ENCODE measurements at places on chromosomes 6 and 20. TPM values are rescaled to one million over a fixed set of nuclear protein-coding genes. Genes with fewer than 3 reads are reported as not detected.

DNA sequence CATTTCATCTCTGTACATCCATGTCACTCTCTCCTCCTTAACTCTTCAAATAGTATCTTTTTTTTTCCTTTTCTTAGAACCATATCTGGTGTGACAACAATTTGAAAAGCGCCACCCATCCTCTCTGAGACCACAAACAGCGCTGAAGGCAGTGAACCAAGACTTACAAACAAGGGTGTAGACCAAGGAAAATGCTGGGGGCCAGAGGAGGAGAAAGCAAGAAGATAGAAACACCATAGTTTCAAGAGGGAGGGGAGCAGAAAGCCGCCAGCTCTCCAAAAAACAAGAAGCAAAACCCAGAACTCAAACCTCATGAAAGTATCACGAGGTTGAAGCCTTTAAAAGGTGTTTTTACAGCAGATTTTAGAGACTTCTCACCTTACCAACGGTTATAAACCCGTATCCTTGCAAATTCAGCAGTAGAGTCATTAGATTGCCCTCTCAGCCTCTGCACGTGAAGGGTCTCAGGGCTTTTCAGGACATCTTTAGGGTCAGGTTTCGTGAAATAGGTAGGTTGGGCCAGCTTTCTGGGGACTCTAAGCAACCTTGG lies 13.3 kb upstream of the RIPOR2 start:
- no peak for DNase-seq

- no peak for DNase-seq
These were observed 5.9 kb downstream of the MAP7 start for GRCh38 chr6:136544326-136544725.

- DNase-seq: no peak
These were observed 539.3 kb upstream of the ID4 start for GRCh38 chr6:19297880-19298279.

The ALDH5A1 gene
- 16.7 TPM for total RNA-seq

- no peak for DNase-seq
These were observed 31.6 kb upstream of the ANKRD60 start for GRCh38 chr20:58260006-58260405.

GRCh38 chr6:136429264-136430065 lies 120.8 kb downstream of the MAP7 start:
- DNase-seq: no peak

DNA sequence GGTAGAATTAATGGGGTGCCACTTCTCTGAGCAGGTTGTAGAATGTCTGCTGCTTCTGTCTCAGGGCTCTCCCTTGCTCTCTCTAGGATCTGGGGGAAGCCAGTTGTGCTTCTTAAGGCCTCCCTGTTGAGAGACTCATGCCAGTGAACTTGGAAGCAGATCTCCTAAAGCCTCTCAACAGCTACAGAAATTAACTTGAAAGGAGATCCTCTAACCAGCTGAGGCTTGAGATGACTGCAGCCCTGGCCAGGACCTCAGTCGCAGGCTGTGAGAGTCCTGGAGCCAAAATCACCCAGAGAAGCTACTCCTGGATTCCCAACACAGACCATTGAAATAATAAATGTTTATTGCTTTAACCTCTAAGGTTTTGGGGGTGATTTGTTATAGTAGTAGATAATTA lies 180.2 kb upstream of the MARCKS start:
- no peak for DNase-seq

GRCh38 chr6:33960345-33961313 lies 156.8 kb upstream of the MLN start:
- no peak for DNase-seq

DNA sequence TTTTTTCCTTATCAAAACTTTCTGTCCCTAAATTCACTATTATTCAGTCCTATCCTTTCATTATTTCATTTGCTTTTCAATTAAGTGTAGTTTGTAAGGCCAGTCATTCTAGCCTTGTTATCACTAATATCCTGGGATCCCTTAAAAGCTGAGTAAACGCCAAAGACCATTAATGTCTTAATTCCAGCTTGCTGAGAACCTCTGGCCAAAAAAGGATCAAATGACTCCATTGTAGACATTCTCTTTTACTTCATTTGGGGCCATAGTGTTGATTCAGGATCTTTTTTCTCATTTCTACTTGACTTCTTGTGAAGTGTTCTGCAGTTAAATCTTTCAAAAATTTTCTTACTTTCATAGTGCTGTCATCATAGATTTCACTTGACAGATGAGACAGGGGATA lies 379.7 kb downstream of the LAMA2 start:
- DNase-seq: no peak

GRCh38 chr6:150229436-150230163 lies 86.8 kb downstream of the PPP1R14C start:
- DNase-seq: no peak

GRCh38 chr6:45855642-45856394 lies 159.8 kb downstream of the CLIC5 start:
- no peak for DNase-seq

DNA sequence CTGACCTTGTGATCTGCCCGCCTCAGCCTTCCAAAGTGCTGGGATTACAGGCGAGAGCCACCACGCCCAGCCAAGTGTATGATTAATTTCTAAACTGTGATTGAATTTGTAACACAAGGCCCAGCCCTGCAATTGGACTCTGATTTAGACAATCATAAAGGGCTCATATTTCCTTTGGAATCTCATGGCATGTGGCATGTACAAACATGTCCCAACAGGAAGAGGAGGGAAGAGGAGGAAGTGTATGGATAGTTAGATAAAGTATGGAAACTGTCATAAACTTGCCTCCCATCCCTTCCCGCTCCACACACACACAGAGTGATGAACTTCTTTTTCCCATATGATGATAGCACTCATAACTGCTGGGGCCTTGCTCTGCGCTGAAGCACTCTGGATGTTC lies 27.2 kb upstream of the QKI start:
- no peak for DNase-seq

DNA sequence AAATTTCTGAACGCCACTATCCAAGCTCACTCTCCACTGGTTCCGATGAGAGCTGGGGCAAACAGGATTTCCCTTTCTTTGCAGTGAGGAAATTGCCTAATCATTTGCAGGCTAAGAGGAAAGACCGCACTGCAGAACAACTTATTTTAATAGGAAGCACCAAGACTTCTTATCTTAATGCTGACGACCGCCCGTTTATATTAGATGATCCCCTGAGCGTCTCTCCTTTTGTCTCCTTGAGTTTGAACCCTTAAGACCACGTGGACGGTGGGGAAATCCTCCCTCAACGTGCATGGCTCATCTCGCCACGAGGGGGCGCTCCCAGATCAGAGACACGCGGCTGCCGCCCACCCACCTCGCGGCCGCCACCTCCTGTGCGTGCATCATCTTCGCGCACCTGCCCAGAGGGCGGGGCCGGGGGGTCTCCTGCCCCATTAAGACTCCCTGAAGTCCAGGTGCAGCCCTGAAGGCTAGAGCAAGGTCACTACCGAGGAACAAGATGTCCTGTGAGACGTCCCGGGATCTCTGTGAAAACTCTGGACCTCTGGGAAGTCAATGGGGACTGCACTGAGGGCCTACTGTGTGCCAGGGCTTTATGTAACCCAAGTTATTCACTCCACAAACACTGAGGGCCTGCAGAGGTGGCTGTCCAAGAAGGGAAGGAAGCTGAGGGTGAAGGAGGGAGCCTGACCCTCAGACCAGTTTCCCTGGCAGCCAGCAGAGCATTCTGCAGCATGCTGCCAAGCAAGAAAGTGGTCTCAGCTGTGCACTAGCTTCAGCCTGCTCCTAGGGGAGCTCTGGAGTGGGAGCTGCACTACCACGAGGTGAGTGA lies 28.1 kb downstream of the PDYN start:
- peak; percentile 86 for DNase-seq

- DNase-seq: no peak
These were observed 149.1 kb upstream of the IMPG1 start for GRCh38 chr6:76221525-76221924.

DNA sequence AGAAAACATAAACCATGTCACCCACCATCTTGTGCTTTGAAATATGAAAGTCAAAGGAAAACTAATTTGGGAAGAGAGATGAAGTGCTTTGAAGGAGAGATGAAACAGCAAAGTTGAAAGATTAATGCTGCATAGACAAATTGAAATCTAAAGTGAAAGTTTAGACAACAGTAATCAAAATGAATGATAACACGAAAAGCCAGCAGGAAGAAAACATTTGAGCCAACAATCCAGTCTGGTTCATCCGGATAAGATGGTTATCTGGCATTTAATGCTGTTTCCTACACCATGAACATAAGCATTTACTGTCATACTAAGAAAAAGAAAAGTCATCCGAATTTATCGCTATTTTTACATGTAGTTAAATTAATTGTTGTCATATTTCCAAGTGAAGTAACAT lies 595 bp downstream of the HAO1 start:
- no peak for DNase-seq

GRCh38 chr6:79713701-79714322 lies 82.7 kb downstream of the SH3BGRL2 start:
- DNase-seq: no peak

- no peak for DNase-seq
These were observed 397.7 kb downstream of the RFPL4B start for GRCh38 chr6:112744827-112745226.

- DNase-seq: no peak
These were observed 120.0 kb upstream of the AKIRIN2 start for GRCh38 chr6:87822011-87822410.

GRCh38 chr6:144657691-144658090 lies 372.6 kb downstream of the UTRN start:
- DNase-seq: no peak

The C20orf141 gene
- total RNA-seq: not detected

The CST5 gene
- not detected for total RNA-seq

DNA sequence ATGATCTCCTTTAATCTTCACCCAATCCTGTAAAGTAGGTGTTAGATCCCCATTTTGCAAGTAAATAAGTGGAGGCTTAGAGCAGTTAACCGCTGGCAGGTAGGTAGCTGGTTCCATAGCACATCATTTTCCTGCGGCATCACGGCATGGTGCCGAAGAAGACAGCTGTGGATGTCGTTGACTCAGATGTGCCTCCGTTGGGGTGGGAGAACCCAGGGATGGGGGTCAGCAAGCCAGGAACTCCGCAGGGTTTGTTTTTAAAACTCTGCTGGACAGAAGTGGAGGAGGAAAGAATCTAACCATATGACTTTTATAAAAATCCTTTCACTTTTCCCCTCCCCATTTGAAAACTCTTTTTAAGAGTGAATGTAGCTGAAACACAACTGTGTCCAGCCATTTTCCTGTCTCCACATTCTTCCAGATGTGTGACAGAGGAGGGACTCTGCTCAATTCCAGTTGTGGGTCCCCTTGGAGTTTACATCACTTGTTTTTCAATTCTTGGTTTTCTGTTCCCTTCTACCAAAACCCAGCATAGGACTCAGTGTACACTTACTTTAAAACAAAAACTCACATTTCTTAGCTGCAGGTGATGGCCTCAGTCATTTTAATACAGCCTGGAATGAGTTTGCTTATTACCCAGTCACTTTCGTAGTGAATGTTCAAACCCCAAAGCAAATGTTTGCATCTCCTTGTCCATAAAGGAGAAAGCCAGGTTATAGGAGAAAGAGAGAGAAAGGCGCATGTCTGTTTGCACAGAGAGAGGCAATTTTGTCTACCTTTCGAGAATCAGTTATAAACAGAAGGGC lies 27.6 kb upstream of the PI16 start:
- DNase-seq: no peak

DNA sequence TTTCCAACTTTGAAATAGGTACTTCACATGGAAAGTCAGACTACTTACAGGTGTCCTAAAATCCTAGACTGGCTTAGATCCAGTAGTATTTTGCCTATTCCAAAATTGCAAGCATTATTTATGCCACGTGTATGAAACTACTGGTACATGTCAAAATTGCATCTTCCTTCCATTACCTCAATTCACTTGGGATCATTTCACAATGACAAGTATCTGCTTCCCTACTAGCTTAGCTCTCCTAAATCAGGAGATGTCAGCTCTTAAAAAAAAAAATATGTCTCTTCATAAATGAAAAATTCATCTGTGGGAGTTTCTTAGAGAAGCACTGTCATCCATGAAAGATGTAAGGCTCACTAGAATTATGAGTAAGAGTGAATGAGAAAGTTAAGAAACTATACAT lies 466.6 kb upstream of the MANEA start:
- DNase-seq: no peak

- DNase-seq: no peak
These were observed 312.8 kb upstream of the JAG1 start for GRCh38 chr20:10986586-10986985.

DNA sequence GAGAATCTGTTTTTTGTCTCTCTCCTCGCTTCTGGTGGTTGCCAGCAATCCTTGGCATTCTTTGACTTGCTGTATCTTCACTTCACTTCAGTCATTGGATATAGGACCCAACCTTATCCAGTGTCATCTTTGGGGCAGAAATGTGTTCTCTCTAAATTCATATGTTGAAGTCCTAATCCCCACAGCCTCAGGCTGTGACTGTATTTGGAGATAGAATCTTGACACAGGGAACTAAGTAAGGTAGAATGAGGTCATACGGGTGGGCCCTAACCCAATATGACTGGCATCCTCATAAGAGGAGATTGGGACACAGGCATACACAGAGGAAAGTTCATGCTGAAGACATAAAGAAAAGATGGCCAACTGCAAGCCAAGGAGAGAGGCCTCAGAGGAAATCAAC lies 51.9 kb upstream of the TPD52L1 start:
- DNase-seq: no peak

The FAM217B gene
- total RNA-seq: 7.3 TPM

The PLCB1 gene
- 8.4 TPM for total RNA-seq

DNA sequence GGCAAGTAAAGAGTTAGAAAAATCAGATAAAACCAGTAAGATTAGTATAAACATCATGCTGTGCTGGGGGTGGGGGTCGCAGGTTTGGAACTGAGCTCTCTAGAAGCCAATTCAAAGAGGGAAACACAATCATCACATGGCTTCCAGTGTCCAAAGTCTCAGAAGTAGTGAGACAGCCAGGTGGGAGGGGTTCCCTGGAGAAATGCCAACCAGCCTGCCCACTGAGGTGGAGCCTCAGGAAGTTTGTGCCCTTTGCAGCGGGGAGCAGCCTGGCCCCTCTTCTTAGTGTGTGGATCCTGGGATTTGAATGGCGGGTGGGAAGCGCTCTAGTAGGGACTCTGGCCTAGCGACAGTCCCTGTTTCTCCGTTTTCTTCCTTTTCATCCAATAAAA lies 21.4 kb downstream of the C6orf15 start:
- DNase-seq: no peak

- DNase-seq: no peak
These were observed 560.4 kb upstream of the JAG1 start for GRCh38 chr20:11234181-11234580.

The DEFB132 gene
- not detected for total RNA-seq

DNA sequence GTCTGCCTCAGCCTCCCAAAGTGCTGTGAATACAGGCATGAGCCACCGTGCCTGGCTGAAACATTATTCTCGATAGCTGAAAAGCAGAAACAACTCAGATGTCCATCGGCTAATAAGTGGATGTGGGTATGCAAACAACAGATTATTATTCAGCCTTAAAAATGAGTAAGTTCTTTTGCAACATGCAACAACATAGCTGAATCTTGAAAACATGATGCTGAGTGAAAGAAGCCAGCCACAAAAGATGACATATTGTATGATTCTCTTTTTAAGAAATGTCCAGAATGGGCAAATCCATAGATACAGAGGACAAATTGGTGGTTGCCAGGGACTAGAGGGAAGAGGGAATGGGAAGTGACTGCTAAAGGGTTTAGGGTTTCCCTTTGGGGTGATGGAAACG lies 61.7 kb downstream of the RIOK1 start:
- DNase-seq: no peak

- no peak for DNase-seq
These were observed 29.4 kb upstream of the KIF25 start for GRCh38 chr6:167968091-167968490.

Data from psoas muscle (tissue), 8 donors.